NCI-H1417 treated with DMSO at 0.1 percent for 48 hours (cell line): ENCODE measurements at places on chromosomes 1 and 21.

DNA sequence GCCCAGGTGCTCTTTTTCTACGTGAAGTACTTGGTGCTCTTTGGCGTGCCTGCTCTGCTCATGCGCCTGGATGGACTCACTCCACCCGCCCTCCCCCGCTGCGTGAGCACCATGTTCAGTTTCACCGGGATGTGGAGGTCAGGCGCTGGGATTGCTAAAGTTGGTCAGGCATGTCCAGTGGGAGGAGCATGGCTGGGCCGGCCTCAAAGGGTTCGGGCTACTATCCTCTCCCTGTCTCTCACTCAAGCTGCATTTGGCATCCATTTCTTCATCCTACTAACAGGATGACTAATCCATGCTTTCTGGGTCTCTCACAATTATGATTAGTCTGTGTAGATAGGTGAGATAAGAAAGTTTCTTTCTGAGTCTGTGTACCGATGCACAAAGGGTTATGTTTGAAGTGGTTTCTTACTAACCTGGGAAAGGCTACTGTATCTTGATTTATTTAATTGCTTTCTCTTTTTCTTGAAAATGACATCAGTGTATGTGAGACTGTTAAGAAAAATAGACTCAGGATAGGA is 135.9 kb downstream of the HHAT start:
- no peak for DNase-seq

GRCh38 chr1:17907999-17908398 is 152.9 kb downstream of the ACTL8 start:
- DNase-seq: no peak

- no peak for DNase-seq
Observed at GRCh38 chr1:25481625-25482024, 50.9 kb downstream of the MACO1 start.

DNA sequence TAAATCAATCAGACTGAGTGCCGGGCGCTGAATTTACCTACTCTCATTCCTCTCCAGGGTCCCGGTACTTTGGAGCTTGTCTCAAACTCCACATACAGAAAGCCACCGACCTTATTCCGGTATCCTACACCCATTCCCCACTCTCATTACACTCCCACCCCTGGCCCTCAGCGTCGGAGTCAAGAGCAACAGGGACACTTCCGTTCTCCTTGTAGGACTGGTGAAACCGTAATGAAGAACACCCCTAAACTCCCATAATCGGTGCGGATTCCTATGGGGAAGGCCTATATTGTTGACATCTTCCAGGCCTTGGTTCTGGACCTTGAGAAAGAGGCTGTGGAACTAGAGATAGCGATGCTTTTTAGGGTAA is 798 bp downstream of the ZBED6 start:
- DNase-seq: no peak

GRCh38 chr1:197955486-197956394 is 38.6 kb downstream of the LHX9 start:
- DNase-seq: no peak

DNA sequence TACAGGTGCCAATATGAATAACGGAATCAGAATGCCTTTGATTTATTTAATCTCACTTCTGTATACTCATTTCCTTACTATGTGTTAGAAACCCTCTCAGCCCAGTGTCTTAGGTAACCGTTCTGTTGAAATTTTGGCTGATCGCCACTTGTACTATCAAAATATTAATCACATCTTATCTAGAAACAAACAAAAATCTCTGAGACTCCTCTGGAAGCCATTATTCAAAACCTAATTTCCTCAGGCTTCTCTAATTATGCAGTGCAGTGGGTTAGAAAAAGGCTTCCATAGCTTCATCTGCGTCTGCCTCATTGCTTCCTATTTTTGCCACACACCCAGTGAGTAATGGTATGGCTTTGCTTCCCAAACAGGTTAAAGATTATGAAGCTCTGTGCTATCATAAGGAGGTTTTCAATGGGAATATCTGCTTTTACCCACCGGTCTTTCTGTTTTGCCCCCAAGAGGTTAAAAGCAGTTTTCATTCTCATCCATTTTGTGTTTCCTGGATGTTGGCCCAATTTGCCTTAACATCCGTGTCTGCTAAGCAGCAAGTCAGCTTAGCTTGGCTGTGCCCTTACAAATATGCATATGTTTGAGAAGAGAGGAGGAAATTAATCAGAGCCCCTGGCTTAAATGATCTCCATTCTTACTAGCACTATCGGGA is 129.6 kb downstream of the RYR2 start:
- no peak for DNase-seq

GRCh38 chr21:38121888-38122720 is 134.7 kb upstream of the KCNJ15 start:
- DNase-seq: no peak

DNA sequence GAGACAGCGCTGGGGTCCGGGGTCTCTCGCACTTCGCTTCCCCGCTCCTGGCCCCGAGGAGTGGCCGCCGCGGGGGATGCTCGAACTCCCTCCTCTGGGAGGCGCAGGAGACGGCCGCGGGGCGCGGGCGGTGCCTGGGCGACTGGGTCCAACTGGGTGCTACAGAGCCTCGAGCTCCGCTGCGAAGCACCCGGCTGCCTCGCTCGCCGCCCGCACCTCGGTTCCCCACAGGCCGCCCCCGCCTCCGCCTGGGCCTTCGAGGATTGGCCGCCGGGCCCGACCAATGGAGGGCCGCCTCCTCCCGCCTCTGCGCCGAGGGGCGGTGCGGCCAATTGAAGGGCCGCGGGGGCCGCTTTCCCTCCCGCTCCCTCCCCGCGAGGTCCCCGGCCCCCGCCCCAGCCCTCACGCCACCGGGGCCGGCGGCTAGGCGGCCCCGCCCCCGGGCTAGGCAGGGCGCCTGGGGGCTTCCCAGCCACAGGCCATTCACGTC is at the start of gene CNN3:
TSS of gene CNN3 (minus strand) at position 196 of the 490 bp plus-strand sequence. CDS start 216 bp downstream, outside the sequence.
- DNase-seq: peak; percentile 48

- no peak for DNase-seq
Observed at GRCh38 chr1:207752456-207752998, 673 bp downstream of the CD46 start.

DNA sequence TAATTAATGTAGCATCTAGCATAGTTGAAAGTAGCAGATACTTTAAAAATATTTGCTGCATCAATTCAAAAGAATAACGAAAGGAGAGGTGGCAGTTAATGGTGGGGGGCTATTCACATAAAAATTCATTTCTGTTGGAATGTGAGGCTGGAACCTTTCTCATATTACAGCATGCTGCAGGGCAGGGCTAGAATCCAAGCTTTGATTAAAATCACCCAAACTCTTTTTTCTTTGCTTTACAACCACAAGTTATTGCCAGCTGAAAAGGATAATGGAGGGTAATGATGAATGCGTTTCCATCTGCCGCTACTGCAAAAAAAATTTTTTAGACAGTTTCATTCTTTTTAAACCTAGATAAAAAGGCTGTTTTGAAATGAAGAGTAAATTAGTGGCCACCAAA is 9.8 kb downstream of the DISP1 start:
- DNase-seq: no peak

GRCh38 chr1:92833840-92834239 is 2.0 kb downstream of the RPL5 start:
- no peak for DNase-seq

- no peak for DNase-seq
Observed at GRCh38 chr1:110554871-110555801, 36.2 kb upstream of the KCNA10 start.

- DNase-seq: no peak
Observed at GRCh38 chr1:200429221-200429751, 19.4 kb upstream of the ZNF281 start.

DNA sequence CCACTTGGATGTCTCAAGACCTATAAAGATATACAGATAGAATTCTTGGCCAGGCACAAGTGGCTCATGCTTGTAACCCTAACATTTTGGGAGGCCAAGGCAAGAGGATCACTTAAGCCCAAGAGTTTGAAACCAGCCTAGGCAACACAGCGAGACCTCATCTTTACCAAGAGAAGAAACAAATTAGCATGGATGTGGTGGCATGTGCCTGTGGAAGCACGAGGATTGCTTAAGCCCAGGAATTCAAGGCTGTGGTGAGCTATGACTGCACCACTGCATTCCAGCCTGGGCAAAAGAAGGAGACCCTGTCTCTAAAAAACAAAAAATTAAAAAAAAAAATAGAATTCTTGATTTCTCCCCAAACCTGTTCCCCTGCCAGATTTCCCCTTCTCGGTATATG is 8.3 kb downstream of the ASAP3 start:
- DNase-seq: no peak
